ENCODE measurements at places on chromosomes 4 and X. TPM values are rescaled to one million over a fixed set of nuclear protein-coding genes. Genes with fewer than 3 reads are reported as not detected.

GRCh38 chr4:85901500-85901899 is 426.6 kb downstream of the ARHGAP24 start:
- DNase-seq: no peak

DNA sequence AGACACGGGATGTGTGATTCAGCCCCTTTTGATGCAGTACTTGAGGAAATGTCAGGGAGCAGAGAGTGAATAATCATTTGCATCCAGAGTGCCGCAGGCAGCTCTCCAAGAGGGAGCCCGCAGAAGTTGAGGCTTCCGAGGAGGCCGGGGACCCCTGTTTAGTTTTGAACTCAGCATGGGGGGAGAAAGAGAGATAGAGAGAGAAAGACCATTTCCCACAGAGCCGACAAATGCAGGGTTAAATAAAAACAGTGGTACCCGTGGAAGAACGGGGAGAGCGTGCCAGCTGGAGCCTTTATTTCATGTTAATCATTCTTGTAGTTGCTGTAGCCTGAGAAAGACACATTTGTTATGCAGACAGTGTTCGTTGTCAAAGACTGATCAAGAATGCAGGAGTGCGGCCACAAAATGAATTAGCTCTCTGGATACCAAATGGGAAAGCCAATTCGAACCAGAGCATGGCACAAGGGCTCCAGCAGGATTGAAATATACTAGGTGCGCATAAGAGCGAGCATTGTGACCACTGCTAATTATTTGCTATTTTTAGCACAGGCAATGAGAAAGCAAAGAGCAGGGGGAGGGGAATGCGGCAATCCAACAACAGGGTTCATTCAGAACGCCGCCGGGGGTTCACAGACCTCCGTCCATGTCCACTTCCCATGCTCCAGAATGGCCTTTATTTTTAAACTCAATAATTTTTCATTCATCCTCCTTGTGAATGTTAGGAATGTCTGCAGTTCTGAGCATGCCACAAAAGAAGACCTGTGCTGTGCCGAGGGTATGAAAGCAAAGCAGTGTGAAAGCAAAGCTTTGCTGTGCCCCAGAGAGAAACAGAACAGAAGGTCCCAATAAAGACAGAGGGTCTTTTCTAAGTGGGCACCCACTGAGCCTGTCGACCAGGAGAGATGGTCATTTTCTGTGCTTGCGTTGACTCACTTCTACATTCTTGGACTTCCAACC is 243.9 kb upstream of the VCX3A start:
- no peak for DNase-seq

DNA sequence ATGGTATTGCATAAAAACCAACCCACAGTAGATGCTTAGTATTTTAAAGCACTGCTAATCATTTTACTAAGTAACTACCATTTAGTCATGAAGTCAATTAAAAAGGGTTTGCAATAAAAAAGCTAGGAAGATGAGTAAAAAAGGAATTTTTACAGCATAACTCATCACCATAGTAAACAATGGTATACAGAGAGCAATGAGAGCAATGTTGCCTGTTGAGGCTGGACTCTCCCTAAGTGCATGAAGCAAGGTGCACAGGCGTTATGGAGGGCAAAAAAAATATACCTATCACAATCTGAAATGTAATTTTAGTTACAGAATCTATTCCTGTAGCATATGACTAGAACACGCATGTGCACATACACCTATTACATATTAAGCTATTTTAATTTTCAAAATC is 129.6 kb upstream of the BMP3 start:
- no peak for DNase-seq

- no peak for DNase-seq
Measured at GRCh38 chrX:142186103-142186502, 19.0 kb downstream of the MAGEC2 start.

GRCh38 chrX:134746410-134746785 is 88.1 kb upstream of the PLAC1 start:
- no peak for DNase-seq

The RRH gene
- total RNA-seq: not detected

The KLHL13 gene
- total RNA-seq: 14.2 TPM
